EH (cell line): ENCODE measurements at places on chromosomes 6 and 20.

GRCh38 chr6:156807795-156808194, 30.6 kb downstream of the ARID1B start:
- no peak for DNase-seq

DNA sequence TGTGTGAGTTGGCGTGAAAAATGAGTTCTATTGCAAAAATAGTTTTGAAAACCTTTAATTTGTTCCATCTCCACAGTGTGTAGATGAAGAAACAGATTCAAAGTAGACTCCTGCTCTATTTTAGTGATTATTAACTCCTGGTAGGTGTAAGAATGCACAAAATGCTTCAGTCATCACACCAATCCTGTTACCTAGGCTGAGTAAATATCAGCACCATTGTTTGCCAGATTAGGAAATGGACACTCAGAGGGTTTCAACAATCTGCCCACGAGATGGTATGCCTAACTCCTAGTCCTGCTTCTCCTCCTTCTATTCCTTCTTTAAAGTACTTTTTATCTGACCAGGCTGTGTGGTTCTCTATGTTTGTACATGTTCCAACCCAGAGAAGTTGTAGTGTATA, 108.9 kb upstream of the AHI1 start:
- DNase-seq: no peak

DNA sequence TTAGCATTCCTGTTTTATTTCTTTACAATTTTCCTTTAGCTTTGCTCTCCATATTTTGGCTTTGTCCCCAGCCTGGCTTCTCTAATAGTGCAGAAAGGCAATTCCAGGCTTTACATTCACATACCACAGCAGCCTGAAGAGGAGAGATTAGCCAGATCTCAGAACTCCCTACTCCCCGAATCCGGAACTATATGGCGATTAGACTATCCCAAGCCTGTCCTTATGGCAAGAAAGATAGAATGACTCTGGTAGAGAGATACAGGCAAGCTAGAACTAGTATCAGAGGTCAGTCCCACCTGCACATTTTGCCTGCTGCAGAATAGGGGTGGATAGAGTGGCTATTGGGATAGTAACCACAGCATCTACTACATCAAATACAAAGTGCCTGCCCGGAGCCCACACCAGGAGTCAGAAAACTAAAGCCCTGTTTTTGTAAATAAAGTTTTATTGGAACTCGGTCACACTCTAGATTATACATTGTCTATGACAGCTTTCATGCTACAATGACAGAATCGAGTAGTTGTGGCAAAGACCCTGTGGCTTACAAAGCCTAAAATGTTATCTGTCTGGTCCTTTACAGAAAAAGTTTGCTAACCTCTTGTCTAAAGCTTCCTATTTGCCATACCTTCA, 17.1 kb upstream of the ADIG start:
- DNase-seq: no peak

- no peak for DNase-seq
Observed at GRCh38 chr6:20969551-20969950, 435.3 kb downstream of the CDKAL1 start.

DNA sequence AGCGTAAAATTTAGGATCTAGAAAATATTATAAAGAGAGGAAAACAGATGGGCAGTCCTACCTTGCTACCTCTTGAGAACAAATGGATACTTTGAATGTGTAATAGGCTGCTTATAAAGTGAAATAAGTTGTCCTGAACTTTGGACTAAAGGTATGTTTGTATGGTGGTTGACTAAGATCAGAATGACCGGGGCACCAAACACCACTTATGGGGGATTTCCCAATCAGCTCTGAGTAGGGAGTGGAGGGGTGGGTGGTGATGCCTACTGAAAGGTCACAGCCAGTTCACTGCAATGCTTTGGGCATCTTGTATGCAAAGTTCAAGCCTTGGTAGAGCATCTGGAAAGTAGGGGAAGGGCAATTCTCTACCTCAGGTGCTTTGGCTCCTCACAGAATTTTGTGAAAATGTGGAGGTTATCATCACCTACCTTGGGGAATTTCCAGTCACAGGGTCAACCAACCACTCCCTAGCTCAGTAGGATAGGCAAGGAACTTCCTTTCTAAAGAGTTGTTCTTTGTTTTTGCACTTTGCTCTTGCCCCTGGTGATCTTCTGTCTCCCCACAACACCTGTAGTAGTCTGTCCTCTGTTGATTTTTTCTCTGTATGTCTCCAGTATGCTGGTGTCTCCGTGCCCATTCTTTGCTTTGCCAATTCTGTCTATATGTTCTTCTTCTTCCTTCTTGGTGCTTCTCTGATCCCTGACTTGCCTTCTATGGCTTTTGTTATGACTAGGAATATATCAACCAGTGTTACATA, at the start of gene TRIM31:
TSS of gene TRIM31 (minus strand) at position 88 of the 757 bp plus-strand sequence. CDS start 285 bp downstream, outside the sequence.
- DNase-seq: no peak

DNA sequence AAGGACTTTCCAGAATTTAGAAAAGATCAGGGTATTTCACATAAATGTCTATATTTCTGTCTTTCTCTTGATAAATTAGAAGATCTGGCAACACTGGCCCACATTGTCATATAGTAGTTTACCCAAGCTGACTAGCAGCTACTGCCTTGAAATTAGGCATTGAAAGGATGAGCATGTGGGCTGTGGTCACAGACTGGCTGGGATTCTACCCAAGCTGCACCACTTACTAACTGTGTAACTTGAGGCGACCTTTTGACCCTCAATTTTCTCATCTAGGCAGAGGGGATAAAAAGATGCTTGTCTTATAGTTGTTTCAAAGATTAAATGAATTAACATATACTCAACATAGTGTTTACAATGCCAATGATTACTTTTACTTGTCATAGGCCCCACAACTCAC, 152.7 kb upstream of the BMP2 start:
- DNase-seq: no peak

- DNase-seq: no peak
Observed at GRCh38 chr6:157895585-157895984, 72.5 kb downstream of the SNX9 start.

GRCh38 chr20:35462351-35462750, 7.0 kb downstream of the CEP250 start:
- no peak for DNase-seq

DNA sequence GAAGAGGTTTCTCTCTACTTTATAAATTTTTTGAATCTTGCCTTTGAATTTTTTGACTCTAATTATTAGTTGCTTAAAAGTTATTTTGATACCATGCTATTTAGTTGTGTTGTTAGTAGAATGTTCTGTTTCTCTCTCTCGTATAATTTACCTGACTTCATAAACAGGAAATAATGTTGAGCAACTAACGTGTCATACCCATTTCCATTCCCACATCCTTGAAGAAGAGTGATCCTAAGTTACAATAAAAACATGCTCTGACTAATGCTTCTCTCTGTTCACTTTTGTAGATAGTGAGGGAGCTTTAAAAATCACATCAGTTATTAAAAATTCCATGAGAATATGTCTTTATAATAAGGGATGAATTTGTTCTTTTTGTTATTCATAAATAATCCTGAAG, 69.7 kb downstream of the SAMD5 start:
- DNase-seq: no peak

GRCh38 chr6:5127106-5127687, 42.1 kb downstream of the PPP1R3G start:
- no peak for DNase-seq
